ENCODE measurements at places on chromosomes 4 and X.

GRCh38 chr4:94641702-94642560 is 115.8 kb upstream of the BMPR1B start:
- no peak for DNase-seq

DNA sequence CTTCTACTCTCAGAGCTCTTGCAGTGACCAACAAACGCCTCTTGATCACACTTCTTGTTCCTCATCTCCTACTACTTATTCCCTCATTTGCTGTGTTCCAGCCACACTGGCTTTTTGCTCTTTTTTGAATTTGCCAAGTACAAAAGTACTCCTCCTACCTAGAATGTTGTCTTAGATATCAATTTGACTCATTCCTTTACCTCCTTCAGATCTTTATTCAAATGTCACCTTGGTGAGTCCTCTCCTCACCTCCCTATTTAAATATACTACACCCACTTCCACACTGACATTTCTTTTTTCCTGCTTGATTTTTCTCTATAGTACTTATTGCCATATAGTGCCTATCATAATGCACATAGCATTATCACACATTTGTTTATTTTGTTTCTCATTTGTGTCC is 6.2 kb upstream of the DCAF4L1 start:
- no peak for DNase-seq

- no peak for DNase-seq
These were observed 63.0 kb upstream of the HHIP start for GRCh38 chr4:144582975-144583374.

- DNase-seq: no peak
These were observed 153.4 kb downstream of the PPARGC1A start for GRCh38 chr4:23736466-23736865.

- no peak for DNase-seq
These were observed 27.5 kb upstream of the SULT1B1 start for GRCh38 chr4:69787879-69788278.

GRCh38 chr4:79439489-79439888 is 31.5 kb upstream of the GK2 start:
- DNase-seq: no peak

- no peak for DNase-seq
These were observed 33.7 kb downstream of the DHRSX start for GRCh38 chrX:2466876-2467656.
